ENCODE measurements at places on chromosomes 7 and 10. TPM values are rescaled to one million over a fixed set of nuclear protein-coding genes. Genes with fewer than 3 reads are reported as not detected.

GRCh38 chr7:44063894-44064651, 1.3 kb downstream of the PGAM2 start:
- DNase-seq, result no peak

Gene DENND2A
- 0.17 TPM for total RNA-seq

Gene TNS3
- 6.0 TPM for total RNA-seq

Gene GALNT17
- not detected for total RNA-seq

- no peak for DNase-seq
Measured at GRCh38 chr10:132122939-132123445, 57.2 kb downstream of the JAKMIP3 start.

DNA sequence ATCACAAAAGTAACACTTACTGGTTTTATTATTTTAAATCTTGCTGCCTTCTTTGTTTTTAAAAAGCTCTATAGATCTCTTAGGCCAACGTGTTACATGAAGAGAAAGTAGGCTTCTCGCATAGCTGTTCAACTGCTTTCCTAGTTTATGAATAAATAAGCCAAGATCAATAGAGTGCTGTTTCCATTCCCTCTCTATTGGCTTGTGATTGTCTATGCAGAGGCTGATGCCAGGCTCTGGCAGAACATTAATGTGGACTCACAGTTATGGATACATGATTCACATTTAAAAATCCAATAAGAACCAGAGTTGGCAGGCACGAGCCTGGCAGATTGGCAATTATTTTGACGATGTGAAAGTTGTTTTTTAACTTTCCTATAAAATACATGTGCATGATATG, 137.5 kb downstream of the GNAT3 start:
- DNase-seq, result no peak

GRCh38 chr7:71636329-71636728, 504.4 kb downstream of the GALNT17 start:
- DNase-seq, result no peak

DNA sequence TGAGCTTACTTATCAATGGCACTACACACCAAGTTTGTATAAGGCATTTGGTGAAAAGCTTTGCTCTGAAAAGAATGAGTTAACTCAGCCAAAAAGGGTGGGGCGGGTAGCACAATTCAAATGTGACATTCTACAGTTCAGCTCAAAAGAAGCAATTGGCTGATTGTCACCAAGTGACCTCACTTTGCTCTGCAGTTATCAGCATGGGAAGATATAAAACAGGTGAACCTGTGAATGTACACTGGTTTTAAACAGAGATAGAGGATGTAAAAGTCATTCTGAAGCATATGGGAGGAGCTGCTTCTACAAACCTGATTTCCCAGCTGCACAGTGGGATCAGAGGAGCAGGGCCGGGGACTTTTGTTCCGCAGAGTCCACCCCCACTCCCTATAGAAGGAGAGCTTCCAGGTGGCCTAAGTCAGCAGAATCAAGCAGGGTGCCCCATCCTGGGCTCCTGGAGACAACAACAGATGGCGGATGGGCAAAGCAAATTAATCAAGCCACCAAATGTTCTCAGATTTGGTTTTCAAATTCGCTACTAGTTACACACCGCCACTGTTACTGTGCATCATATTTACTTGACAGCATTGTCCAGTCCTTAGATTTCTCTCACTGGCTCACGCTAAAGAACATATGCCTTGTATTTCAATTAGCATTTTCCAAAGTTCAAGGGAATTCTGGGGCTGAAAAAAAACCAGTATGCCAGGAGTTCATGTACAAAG, 27.5 kb upstream of the NPVF start:
- no peak for DNase-seq

Gene GPR15LG
- 0.33 TPM for total RNA-seq

GRCh38 chr7:87600130-87601124, at the start of gene ABCB1:
Gene ABCB1, minus strand, starts transcription at chr7:87600884. Its CDS starts 700 bp downstream, at chr7:87600184.
- DNase-seq, result peak; percentile 33

Gene ODAD2
- 0.29 TPM for total RNA-seq

DNA sequence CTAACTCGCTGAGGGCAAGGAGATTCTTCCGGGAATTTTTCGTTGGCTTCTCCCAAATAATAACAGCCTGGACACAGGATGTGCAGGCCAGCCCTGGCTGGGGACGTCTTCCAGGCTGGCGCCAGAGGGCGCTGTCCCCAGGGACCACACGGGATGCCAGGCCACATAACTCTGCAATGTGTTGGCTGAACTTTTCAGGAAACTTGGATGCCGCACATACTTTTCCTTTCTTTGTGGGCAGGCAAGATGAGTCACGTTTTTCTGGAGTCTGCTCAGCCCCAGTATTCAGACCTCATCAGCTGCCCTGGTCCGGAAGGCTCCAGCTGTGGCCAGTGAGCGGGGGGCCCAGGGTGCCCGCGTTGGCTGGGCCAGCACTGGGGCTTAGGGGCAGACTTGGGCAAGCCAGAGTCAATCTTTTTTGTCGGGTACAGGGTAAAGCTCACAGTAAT, 122.7 kb downstream of the PRKAG2 start:
- peak; percentile 94 for DNase-seq

Gene CC2D2B
- 0.33 TPM for total RNA-seq

GRCh38 chr10:75291805-75292204, 56.0 kb upstream of the COMTD1 start:
- DNase-seq, result no peak

GRCh38 chr7:127258111-127258510, 5.4 kb upstream of the GRM8 start:
- no peak for DNase-seq

GRCh38 chr10:1377231-1377630, 321.0 kb downstream of the WDR37 start:
- no peak for DNase-seq

GRCh38 chr10:133245439-133246235, 8.0 kb downstream of the VENTX start:
- no peak for DNase-seq

Gene SDK1
- total RNA-seq, result 2.0 TPM

DNA sequence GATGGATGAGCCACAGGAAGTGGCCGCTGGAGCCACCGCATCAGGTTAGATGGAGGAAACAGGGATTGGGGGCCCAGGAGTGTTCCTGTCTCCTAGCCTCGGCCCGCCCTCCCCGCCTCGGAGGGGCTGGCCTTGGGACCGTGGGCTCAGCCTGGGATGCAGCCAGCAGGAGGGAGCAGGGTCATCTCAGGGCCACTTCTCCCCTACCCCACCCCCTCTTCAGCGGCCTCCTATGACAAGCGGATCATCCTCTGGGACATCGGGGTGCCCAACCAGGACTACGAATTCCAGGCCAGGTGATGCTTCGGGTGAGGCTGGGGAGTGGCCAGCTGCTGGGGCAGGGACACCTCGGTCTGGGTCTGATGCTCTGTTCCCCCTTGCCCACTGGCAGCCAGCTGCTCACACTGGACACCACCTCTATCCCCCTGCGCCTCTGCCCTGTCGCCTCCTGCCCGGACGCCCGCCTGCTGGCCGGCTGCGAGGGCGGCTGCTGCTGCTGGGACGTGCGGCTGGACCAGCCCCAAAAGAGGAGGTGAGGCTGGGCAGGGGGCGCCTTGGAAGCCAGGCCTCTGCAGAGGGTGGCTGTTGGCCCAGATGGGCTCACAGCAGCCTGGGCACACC, 4.7 kb downstream of the LRWD1 start:
- DNase-seq, result no peak

- DNase-seq, result no peak
Measured at GRCh38 chr7:25906003-25906402, 246.0 kb upstream of the NFE2L3 start.

DNA sequence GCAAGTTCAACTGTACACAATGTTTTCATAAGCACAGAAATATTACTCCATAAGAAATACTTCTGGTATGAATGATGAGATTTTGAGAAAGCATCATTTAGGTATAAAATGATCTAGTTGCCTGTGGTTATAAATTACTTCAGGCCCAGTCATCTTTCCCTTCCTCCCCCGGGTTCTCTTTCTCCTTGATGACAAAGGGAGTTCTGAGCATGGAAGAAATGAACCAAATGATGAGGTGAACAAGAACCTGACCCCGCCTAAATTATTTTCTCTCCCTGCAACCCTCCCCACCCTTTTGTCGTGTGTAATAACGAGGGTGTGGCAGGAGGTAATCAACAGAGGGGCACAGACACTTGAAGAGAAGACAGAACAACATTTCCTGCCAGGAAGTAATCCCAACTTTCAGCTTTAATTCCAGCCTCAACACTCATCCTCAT, 319.6 kb upstream of the SP8 start:
- peak; percentile 96 for DNase-seq

- DNase-seq, result no peak
Measured at GRCh38 chr10:69389827-69390490, 26.8 kb downstream of the TACR2 start.

GRCh38 chr10:71522442-71523144, 125.9 kb downstream of the CDH23 start:
- no peak for DNase-seq

DNA sequence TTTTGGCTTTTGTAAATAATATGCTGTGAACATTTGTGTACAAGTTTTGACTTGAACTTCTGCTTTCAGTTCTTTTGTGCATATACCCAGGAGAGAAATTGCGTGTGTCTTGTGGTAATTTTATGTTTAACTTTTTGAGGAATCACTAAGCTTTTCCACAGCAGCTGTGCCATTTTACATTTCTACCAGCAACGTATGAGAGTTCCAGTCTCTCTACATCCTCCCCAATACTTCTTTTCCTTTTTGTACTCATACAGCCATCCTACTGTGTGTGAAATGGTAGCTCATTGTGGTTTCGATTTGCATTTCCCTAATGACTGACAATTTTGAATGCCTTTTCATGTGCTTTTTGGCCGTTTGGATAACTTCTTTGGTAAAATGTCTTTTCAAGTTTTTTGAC, 66.3 kb upstream of the INHBA start:
- DNase-seq, result no peak

DNA sequence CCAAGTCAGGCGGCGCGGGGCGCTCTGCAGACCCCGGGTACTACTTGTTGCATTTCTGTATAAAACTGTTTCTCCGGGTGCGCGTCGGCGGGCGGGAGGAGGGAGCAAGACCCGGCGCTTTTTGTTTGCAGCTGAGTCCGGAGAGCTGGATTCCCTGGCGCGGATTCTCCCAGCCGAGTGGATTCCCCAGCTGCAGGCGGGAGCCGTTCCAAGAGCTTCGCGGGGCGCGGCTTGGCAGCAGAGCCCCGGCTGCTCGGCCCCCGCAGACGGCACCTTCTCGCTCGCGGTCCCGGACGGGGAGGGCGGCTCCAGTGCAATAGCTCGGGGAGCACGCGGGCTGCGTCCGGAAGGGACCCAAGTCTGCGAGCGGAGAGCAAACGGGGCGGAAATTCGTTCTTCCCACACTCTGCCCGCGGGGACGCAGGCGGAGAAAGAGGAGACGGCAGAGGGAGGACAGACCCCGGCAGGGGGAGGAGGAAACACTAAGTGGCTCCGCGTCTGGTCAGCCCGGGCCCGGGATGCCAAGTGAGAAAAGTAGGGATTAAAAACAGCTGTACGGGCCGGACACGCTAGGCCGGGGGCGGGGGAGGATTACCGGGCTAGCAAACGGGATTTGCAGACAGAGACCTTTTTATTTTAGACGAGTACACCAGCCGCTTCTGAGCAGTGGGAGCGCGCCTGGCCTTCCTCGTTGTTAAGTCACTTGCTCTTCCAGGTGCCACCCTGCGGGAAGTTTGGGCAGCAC, at the start of gene TRIL:
TSS of gene TRIL (minus strand) at position 96 of the 745 bp plus-strand sequence. CDS start 284 bp downstream, outside the sequence.
- DNase-seq, result no peak

DNA sequence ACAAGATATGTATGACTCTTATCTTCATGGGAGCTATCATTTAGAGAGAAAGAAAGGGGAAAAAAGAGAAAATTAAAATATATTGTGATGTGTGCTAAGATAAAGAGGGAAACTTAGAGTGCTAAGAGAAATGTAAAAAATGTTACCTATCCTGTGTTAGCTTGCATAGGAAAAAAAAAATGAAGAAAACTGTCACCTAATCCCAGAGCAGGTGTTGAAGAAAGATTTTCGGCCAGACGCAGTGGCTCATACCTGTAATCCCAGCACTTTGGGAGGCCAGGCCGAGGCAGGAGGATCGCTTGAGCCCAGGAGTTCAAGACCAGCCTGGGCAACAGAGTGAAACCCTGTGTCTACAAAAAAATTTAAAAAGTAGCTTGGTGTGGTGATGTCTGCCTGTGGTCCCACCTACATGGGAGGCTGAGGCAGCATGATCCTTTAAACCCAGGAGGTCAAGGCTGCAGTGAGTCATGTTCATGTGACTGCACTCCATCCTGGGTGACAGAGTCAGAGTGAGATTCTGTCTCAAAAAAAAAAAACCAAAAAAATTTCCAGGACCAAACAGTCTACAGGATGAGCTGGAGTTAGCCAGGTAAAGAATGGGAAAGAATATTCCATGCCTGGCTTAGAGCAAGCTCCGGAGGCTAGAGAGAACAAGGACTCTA, 2.4 kb upstream of the MKLN1 start:
- DNase-seq, result no peak

- DNase-seq, result no peak
Measured at GRCh38 chr10:131160219-131160875, 151.2 kb downstream of the TCERG1L start.

DNA sequence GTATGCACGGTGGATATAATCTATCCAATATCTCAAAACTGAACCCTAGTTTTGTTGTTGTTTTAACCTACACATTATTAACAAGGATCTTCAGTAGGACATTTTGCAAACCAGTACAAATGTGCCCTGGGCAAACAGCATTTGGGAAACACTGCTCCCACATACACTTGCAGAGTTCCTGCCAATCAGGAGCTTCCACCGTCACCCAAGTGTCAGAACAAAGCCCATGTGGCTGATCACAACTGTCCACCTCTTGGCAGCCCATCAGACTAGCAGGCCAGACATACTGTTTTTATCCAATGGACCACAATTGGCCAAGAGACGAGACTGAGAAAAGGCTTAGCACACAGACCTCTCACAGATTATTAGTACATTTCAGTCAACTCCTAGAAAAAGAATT, 200.4 kb downstream of the FAM107B start:
- DNase-seq, result no peak

- no peak for DNase-seq
Measured at GRCh38 chr10:117215079-117215478, 17.8 kb downstream of the KCNK18 start.

GRCh38 chr7:18494821-18495408, 634 bp upstream of the HDAC9 start:
- peak; percentile 56 for DNase-seq

Gene STAM
- total RNA-seq, result 32.0 TPM

DNA sequence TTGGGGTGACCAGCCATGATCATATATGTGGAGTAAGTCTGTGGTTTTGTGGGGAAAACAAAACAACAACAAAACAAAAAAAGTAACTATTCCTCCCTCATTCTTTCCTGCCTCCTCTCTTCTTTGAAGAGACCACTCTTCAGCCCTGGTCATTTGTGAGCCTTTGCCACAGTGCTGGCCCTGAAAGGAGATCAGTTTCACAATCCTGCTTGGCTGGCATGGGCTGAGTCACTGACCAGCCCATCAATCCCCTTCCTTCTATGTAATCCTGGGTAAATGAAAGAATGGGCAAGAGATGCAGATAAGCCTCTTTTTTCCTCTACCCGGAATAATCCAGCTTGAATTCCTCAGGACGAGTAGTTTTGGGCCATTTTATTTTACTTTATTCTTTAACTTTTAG, 13.6 kb downstream of the CSTF2T start:
- DNase-seq, result peak; percentile 29

- no peak for DNase-seq
Measured at GRCh38 chr7:6234384-6234783, 38.0 kb downstream of the CYTH3 start.
